ENCODE measurements at places on chromosomes 3 and 15. TPM values are rescaled to one million over a fixed set of nuclear protein-coding genes. Genes with fewer than 3 reads are reported as not detected.
A peak's percentile ranks its signal among the peaks of the same experiment; 100 is the strongest.

- DNase-seq, result no peak
Measured at GRCh38 chr3:196202516-196202970, 8.7 kb downstream of the ZDHHC19 start.

DNA sequence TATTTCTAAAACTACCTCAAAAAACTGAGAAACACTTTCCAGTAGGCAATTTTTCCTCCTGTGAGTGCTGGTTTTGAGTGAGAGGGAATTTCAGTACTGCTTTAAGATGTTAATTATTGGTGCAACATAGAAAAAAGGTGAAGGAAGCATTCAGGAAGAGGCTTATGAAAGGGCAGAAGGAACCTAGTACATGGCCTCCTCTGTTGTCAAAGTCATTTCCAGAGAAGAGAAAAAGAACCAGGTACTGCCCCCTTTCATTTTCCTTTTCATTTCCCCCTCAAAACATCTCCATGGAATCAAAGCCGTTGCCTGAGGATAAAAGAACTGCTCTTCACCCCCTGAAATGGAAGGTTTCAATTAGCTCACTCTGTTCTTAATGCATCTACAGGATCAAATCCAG lies 19.8 kb downstream of the RARRES1 start:
- no peak for DNase-seq

GRCh38 chr3:150742141-150742523 lies 20.8 kb downstream of the SIAH2 start:
- no peak for DNase-seq

DNA sequence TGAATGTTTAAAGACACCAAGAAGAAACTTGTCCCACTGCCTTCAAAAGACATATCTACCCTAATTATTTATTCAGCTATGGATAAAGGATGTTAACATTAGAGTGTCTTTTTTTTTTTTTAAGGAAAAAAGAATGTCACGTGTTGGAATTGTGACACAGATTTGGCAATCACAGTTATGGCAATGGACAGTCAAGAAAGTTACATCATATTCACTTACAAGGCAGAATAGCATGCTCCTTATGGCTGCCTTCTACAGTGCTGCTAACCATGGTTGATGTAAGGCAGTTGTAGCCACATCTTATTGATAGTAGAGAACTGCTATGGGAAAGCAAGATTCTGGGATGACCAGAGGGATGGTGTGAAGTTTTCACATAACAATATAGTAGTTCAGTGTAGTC lies 128.8 kb upstream of the ZBTB20 start:
- no peak for DNase-seq

- peak; percentile 58 for DNase-seq
Measured at GRCh38 chr3:49785565-49786356, 581 bp downstream of the IP6K1 start.

GRCh38 chr15:89912674-89913396 lies at the start of gene ARPIN:
Gene ARPIN, minus strand, starts transcription at chr15:89912952. Its CDS starts 117 bp downstream, at chr15:89912835.
- peak; percentile 35 for DNase-seq

GRCh38 chr3:171049861-171050444 lies 23.4 kb upstream of the SLC2A2 start:
- DNase-seq, result peak; percentile 70

DNA sequence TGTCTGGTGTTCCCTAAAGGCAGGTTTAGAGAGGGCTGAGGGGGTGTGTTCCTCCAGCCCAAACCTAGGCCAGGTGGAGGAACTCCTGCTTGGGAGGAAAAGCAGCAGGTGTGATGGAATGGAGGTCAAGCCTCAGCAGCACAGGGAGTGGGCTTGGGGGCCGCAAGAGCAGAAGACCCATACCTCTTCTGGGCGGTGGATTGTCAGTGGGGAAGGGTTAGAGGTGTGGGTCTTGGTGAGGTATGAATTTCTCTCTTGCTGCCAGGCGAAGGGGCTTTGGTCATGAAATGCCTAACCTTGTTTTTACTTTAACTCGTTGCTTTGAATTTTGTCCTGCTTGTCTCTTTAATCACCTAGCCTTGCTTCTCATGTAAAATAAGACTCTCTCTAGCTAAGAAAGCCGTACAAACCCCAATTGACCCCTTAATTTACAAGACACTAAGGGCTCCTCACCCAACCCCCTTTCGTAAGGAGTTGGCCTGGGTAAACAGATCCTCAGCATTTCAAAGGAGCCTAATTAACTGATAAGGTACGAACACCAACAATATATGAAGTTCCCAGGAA lies 38.9 kb downstream of the DHX30 start:
- no peak for DNase-seq

GRCh38 chr3:88807491-88808105 lies 299.8 kb upstream of the EPHA3 start:
- no peak for DNase-seq

DNA sequence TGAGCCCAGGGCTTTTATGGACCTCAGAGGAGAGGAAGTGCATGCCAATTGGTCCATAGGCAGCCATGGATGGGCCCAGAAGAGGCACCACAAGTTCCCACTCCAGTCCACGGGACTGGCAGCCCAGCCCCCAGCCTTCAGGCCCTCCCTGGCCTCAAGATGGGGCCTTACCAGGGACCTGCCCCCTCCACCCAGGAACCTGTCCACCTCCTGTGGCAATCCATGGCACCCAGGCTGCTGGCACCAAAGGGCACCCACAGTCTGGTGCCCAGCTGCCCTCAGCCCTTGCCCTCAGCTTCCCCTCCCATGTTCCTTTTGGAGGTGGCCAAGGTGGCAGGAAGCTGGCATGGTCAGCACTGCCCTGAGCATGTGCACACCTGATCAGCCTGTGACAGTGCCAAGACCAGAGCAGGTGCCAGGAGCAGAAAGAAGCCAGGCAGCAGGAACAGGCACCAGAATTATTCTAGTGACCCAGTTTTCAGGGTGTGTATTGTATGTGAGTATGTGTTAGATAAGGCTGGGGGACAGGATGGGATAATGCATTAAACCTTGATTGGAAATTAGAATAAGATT lies 415.0 kb downstream of the NTRK3 start:
- no peak for DNase-seq

Gene KNG1
- total RNA-seq, result not detected

Gene ANAPC13
- 35.9 TPM for total RNA-seq

Gene GABRA5
- not detected for total RNA-seq

Gene TMCO5A
- total RNA-seq, result not detected

Gene TRH
- total RNA-seq, result not detected

Gene LTF
- not detected for total RNA-seq

Measured in activated CD4-positive, alpha-beta T cell treated with anti-CD3 and anti-CD28 coated beads for 36 hours (primary cell).